ENCODE measurements at places on chromosomes 4 and X.

DNA sequence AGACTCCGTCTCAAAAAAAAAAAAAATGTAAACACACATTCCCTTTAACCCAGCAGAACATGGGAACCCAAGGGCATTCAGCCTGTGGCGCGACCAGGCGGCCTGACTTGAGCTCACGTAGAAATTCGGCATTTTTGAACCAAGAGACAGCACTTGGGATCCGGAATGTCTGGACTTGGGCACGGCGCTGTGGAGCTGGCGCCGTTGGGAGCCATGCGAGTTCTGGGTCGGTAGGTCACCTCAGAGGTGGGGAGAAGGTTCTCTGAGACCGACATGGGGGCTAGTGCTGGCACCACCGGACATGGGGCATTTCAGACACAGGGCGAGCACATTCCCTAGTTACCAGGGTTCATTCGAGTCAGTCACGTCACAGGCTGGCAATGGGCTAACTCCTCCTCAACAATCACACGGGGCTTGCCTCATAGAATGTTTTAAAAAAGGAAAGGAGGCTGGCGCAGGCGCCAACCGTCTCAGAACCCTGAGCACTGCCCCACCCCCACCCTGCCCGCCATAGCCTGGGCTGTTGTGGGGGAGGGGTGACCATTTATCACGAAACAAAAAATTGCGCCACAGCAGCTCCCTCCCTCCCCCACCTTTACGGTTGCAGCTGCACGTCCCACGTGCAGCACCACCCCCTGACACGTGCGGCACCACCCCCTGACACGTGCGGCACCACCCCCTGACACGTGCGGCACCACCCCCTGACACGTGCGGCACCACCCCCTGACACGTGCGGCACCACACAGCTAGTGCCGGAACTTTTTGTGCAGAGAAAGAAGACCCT, at the start of gene TEX28:
TSS of gene TEX28 (minus strand) at position 334 of the 784 bp plus-strand sequence. CDS start 3,007 bp downstream, outside the sequence.
- DNase-seq: no peak

- peak; percentile 12 for DNase-seq
Observed at GRCh38 chr4:38803833-38804653, 548 bp downstream of the TLR1 start.

DNA sequence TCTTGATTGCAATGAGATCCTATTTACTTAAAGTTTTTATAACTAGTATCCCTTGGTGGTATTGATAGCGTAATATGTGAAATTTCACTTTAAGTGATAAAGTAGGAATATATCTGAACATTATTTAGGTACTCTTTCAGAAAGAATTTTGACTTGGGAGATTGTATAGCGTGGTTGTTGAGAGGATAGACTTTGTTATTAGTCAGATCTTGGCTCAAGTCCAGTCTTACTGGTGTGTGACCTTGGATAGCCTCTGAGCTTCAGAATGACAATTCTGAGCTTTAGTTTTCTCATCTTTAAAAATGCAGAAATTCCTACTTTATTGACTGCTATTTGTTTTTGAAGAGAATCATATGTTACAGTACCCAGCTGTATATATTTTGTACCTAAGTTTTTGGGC, 32.6 kb downstream of the DCK start:
- no peak for DNase-seq

GRCh38 chr4:42819863-42820514, 72.5 kb upstream of the GRXCR1 start:
- no peak for DNase-seq

- peak; percentile 71 for DNase-seq
Observed at GRCh38 chr4:83083925-83084475, 30.5 kb downstream of the PLAC8 start.

DNA sequence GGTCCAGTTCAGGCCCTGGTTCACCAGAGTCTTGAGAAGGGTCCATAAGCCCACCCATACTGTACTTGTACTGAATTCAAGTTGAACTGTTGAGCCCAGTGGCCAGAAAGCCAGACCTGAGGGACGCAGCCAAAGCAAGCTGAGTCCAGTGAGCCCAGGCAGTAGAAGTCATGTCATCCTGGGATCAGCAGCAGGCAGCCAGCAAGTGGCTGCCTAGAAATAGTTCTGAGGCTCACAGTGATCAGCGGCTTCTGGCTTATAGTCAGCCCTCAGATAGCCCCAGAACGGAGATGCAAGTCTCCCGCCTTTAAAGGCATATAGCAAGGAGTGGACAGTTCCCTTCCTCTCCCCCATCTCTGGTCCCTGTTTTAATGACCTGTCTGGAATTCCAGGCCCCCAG, 347.1 kb downstream of the FBXW7 start:
- DNase-seq: no peak

DNA sequence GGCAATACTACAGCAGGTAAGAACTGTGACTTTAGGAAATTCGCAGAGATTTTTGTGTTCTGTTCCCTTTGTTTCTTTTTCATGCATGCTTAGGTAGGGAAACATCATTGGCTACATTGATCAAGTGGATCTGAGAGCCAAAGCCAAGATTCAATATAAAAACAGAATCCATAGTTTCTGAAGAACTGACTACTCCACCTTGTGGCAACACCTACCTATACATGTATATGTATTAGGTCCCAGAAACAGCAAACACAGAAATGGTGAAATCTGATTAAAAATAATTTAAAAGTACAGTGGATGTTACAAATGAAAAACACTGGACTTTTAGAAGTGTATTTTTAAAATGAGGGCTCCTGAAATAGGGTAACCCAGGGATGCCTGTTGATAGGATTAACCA, 322.6 kb upstream of the MAOA start:
- DNase-seq: peak; percentile 1

- DNase-seq: no peak
Observed at GRCh38 chr4:98462487-98462886, 195.9 kb downstream of the TSPAN5 start.

DNA sequence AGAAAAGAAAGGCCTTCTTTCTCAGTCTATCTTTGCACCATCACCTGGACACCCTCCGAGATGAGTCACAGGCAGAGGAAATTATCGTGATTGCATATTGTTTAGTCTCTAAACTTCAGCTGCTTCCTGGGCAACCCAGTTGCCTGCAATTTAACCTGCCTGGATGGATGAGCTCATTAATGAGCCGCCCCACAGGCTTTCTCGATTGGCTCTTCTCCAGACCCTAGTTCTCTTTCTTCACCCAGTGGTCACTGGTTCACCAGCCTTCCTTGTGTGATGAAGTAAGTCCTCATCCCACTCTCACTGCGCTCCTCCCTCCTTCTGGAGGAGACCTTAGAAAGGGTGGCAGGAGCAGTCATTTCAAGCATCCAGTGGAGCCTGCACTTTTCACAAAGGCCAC, 94.4 kb downstream of the SOWAHB start:
- DNase-seq: no peak

DNA sequence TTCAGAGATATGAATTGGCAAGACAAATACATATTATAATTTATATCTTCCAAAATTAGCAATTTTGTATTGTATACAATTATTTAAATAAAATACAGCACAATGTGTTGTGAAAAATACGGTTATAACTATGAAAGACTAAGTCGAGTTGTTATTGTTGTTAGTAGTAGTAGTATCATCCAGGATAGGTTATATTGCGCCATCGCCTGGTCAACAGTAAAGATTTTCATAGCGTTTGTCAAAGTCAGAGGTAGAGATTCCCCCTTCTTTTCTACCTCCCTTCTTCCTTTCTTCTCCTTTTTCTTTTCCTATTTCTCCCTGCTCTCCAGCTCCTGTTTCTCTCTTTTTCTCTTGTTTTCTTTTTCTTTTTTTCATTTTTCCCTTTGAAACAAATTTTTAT, 499.1 kb upstream of the EPHA5 start:
- no peak for DNase-seq

DNA sequence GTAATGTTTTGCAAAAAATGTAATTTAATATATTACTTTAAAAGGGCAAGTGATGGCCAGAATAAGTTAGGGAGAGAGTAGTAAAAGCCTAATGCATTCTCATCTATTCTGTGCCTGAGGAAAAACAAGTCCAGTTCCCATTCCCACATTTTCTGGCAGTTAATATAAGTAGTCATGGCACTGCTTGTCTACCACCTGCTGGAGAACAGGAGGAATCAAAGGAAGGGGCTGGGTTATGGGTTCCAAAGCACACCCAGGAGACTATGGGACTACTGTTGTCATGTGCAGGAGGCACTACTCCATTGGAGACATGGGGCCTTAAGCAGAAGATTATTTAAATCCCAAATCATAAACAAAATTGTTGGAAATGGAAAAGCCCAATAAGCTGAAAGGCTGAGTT, 2618.6 kb downstream of the ARAP2 start:
- no peak for DNase-seq

GRCh38 chr4:53645108-53645507, 53.8 kb upstream of the LNX1 start:
- DNase-seq: no peak

DNA sequence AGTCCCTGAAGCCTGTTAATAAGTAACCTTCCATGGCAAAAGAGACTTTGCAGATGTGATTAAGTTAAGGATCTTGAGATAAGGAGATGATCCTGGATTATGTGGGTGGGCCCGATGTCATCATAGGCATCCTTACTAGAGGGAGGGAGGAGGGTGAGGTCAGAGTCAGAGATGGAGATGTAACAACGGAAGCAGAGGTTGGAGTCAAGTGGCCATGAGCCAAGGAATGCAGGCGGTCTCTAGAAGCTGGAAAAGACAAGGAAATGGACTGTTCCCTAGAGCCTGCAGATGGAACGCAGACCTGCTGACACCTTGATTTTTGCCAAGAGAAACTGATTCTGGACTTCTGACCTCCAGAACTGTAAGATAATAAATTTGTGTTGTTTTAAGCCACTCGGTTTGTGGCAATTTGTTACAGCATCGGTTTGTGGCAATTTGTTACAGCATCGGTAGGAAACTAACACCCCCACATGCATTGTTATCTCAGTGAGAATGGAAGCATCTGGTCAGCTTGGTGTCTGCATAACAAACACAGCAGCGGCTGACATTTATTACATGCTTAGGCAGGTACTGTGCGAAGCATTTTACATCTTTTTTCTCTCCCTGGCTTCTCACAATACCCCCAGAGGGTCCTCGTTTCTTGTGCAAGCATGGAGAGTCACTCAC, 55.6 kb downstream of the CLDN34 start:
- no peak for DNase-seq

- DNase-seq: no peak
Observed at GRCh38 chrX:4570151-4570550, 856.7 kb upstream of the PRKX start.

DNA sequence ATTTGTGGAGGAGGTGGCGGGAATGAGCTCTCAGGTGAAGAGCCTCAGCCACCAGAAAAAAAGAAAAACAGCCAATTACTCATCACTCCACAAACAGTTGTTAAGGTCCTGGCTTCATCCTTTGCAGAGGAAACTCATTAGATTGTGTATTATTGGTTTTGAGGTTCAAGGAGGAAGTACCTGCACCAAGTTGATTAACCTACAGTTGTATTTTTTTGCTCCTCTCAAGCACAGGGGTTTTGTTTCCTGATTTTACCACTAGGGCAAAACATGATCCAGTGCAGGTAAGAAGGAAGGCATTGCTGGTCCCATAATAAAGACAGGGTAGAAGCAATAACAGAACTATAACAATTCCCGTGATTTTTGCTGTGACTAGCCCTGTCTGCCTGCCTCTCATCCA, 84.0 kb upstream of the QRFPR start:
- no peak for DNase-seq

DNA sequence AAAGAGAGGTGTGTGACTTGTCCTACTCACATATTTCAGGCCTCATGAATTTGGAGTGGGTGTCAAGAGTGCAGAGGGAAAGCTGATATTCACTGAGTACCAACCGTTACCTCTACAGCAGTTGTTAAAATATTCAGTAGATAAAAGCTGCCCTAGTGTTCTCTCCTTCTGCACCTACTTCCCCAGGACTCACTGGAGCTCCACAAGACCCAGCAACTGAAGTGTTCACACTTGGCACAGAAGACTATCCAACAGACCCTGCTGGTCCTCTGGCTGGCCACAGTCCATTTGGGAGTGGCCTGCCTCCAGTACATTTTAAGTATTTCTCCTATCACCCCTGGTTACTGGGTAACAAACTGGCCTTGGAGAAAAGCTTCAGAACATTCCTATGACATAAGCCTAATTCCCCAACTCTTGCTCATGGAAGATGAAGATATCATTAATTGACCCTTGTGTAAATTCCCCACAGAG, 70.8 kb downstream of the PPARGC1A start:
- no peak for DNase-seq

- no peak for DNase-seq
Observed at GRCh38 chrX:19666950-19667349, 151.6 kb upstream of the MAP3K15 start.

GRCh38 chr4:165872461-165873297, at the start of gene TLL1:
Gene TLL1 (plus strand): TSS chr4:165873237. CDS start chr4:165873905, 668 bp downstream.
- no peak for DNase-seq

- no peak for DNase-seq
Observed at GRCh38 chr4:23888421-23889319, 1.2 kb downstream of the PPARGC1A start.

GRCh38 chr4:48445704-48446103, 37.4 kb upstream of the SLC10A4 start:
- DNase-seq: peak; percentile 21

GRCh38 chr4:62881901-62882300, 1527.3 kb downstream of the TECRL start:
- DNase-seq: no peak

DNA sequence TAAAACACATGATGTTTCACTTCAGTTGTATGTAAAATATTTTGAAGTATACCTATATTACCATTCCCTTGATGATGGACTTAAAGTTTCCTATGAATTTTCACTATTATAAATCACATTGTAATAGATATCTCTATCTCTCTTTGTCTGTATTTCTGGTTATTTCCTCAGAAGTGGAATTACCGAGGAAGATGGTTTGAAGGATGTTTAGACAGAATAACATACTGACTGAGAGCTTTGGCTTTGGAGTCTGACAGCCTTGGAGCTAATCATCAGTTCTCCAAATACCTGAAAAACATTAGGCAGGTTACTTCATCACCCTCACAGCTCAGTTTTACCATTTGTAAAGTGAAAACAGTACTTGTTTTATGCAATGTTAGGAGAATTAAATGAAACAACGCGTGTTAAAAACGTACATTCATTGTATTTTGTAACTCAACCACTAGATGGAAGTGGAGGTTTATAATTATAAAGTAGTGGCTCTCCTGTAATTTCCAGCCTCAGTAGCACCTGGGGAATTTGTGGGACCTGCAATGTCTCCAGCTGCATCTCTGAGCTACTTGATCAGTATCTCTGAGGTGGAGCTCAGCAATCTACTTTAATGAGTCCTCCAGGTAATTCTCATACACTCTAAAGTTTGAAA, 14.3 kb downstream of the JCHAIN start:
- DNase-seq: peak; percentile 50

DNA sequence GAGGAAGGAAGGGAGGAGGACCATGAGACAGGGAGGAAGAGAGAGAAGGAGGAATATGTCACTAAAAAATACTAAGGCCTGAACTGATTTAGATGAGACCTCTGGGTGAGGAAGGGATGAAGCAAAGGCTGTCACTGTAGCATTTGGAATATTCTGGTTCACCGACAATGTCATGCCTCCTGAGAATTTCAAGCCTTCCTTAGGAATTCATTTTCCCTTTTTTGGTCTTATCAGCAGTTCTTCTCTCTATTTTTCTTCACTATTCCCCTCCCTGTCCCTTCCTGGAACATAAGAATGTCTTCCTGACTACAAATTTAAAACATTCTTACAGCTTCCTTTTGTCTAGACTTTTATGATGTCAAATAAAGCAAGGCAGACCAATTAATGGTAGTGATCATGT, 527.8 kb downstream of the INPP4B start:
- no peak for DNase-seq

Measured in CD4-positive, alpha-beta T cell treated with Interleukin-12 subunit alpha and Interleukin-12 subunit beta, for 1 hour (primary cell).